ENCODE measurements at places on chromosomes 4 and X. TPM values are rescaled to one million over a fixed set of nuclear protein-coding genes. Genes with fewer than 3 reads are reported as not detected.

DNA sequence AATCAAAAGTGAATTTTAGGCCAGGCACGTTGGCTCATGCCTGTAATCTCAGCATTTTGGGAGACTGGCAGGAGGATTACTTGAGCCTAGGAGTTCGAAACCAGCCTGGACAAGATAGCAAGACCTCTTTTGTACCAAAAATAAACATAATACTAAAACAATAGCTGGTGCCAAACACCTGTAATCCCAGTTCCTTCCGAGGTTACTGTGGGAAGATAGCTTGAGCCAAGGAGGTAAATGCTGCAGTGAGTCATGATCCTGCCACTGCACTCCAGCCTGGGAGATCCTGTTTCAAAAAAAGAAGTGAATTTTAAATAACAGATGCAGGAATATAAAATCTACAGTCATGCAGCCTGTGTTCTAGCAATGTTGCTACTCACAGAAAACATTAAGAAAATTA lies 488.3 kb downstream of the PPARGC1A start:
- no peak for DNase-seq

Gene NALF2
- polyA plus RNA-seq, result 0.13 TPM

GRCh38 chrX:78063687-78064086 lies 40.4 kb upstream of the PGK1 start:
- no peak for DNase-seq

DNA sequence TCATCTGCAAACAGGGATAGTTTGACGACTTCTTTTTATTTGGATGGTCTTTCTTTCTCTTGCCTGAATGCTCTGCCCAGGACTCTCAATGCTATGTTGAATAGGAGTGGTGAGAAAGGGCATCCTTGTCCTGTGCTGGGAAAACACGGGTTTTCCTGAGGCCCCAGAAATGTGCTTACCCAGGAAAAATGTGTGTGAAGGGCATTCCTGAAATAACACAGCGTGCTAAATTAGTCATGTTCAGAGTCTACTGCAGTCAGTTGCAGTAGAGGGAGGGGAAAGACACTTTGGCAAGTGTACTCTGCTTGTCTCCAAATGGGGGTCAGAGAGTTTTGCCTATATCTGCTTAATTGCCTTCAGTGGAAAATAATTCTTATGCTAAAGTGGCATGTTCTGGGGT lies 153.9 kb downstream of the CCNG2 start:
- DNase-seq, result no peak

Gene TRPC5OS
- polyA plus RNA-seq, result not detected

Gene RTL3
- 0.03 TPM for polyA plus RNA-seq

DNA sequence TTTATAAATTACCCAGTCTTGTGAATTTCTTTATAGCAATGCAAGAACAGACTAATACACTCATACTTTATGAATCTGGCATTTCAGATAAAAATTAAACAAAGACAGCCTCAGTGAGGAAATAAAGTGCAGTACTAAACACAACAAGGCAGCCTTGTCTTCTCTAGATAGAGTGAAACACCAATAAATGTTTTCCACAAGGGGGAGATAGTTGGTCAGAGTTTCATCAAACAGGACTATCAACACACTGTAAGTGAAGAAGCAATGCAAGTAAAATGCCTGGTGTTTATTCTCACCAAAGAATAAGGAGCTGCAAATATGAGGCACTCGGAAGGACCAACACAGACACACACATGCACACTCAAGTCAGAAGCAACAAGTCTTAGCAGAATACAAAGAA lies 62.8 kb downstream of the FAM9B start:
- DNase-seq, result no peak

Gene NOP14
- 17.0 TPM for polyA plus RNA-seq

Gene NSUN7
- polyA plus RNA-seq, result 1.2 TPM

- DNase-seq, result no peak
Observed at GRCh38 chr4:181488926-181489325, 754.3 kb upstream of the TENM3 start.

GRCh38 chr4:4388311-4388790 lies 1.4 kb downstream of the NSG1 start:
- DNase-seq, result no peak

DNA sequence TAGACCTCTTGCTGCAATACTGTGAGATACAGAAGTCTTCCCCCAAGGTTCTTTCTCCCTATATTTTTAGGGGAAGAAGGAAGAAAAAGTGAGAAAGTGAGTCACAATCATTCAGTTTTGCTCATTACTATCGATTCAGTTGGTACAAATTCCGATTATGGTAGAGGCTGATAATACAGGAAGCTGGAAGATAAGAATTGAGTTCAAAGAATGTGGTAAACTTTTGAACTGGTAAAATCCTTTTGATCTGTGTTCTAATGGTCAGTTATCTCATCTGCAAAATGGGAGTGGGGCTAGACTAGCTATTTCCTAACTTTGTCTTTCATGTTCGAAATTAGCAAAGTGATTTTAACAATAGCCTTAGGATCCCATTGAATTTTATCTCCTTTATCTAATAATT lies 101.4 kb upstream of the FAT1 start:
- DNase-seq, result no peak

GRCh38 chr4:24988776-24989175 lies 42.0 kb downstream of the LGI2 start:
- no peak for DNase-seq

All from urinary bladder (tissue), 4 donors.